ENCODE measurements at places on chromosomes 7 and 10.

DNA sequence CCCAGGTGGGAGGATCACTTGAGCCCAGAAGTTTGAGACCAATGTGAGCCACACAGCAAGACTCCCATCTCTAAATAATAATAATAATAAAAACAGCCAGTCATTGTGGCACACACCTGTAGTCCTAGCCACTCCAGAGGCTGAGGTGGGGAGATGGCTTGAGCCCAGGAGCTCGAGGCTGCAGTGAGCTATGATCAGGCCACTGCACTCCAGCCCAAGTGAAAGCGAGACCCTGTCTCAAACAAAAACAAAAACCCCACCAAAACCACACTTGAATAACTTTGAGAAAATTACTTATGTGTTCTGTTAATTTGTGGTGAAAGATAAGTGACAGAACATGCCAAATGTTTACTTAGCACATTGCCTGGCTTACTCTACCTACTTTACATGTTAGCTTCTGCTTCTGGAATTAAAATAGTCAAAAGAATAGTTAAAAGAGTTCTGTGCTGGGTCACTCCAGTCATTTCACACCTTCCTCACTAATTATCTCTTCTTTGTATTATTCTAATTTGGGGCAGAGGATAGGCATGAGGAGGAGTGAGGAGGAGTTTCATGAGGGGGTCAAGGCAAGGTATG is 9.8 kb downstream of the TMEM60 start:
- no peak for DNase-seq

DNA sequence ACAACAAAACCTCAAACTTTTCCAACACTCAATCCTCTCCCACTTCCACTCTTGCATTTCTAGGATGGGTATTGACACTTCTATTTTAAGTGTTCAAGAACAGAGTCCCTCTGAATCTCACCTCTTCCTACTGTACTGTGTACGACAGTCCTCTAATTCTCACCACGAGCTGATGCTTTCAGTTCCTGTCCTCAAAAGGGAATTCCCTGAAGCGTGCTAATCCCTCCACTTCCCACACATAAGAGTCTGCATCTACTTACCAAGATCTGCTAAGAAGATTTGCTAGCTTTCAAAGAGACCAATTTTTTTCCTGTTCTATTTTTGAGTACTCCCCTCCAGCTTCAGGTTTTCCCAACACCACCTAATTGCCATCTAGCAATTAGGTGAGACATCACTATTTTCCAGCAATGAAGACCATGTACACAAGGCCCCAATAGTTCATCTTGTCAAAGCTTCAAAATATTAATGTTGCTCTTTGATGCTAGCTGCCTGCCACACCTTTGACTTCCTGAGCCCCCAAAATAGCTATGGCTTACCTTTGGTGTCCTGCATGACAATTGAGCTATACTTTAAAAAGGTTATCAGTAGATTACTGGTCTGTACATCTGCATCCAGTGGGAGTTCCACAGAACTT is 54.4 kb downstream of the ARMH3 start:
- DNase-seq, result no peak

- DNase-seq, result no peak
Observed at GRCh38 chr10:106716381-106716780, 448.1 kb downstream of the SORCS1 start.

DNA sequence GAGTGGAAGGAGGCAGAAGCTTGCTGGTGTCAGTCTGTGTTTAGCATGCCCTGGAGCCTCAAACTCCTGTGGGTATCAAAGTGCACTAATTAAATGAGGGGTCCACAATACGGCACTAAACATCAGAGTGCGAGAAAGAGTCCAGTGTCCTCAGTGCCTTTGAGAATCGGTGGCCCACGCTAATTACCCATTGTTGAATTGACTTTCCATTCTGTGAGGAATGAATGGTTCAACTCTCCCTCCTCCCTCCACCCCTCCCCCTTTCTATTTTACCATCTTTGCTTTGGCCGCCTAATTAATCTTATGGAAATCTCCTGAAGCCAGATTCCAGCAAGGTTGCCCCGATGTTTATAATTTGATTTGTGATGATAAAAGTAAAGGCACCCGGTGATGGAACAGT is 217.8 kb downstream of the TFEC start:
- DNase-seq, result no peak

DNA sequence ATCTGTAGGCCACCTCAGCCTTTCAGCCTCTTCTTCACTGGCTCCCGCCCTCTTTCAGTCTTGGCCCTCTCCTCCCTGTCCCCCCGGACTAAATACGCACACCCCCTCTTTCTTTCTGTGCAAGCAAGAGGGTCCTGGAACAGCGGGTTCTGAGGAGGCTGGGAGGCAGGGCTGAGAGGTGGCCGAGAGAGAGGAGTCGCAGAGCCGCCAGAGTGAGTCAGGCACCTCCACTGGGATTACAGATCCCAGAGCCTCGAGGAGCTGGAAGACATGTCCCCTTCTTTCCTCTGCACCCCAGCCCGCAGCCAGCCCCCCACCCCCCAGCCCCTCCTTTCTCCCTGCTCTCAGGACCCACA is 182 bp downstream of the CCDC136 start:
- DNase-seq, result no peak

DNA sequence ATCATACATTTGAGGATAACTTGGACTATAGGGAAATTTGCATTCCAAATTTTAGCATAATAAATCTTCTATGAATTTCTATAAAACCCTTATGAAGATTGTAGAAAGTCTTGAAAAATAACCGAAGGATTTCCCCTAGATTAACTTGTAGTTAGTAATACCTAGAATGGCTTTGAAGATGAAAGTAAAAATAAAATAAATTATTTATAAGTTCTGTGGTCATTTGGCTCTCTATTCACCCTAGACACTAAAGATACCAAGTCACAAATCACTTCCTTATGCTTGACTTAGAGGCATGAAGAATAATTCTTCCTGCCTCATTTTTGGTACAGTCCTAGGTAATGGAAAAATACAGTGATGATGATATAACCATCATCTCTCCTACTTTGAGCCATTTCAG is 79.3 kb downstream of the CSTF2T start:
- DNase-seq, result no peak

GRCh38 chr7:91835091-91835825 is 45.2 kb downstream of the MTERF1 start:
- DNase-seq, result no peak

GRCh38 chr7:4479367-4480039 is 202.6 kb upstream of the FOXK1 start:
- peak; percentile 60 for DNase-seq

GRCh38 chr10:59225211-59225610 is 48.8 kb downstream of the PHYHIPL start:
- no peak for DNase-seq

- DNase-seq, result no peak
Observed at GRCh38 chr10:26706206-26706605, 8.7 kb downstream of the PDSS1 start.

DNA sequence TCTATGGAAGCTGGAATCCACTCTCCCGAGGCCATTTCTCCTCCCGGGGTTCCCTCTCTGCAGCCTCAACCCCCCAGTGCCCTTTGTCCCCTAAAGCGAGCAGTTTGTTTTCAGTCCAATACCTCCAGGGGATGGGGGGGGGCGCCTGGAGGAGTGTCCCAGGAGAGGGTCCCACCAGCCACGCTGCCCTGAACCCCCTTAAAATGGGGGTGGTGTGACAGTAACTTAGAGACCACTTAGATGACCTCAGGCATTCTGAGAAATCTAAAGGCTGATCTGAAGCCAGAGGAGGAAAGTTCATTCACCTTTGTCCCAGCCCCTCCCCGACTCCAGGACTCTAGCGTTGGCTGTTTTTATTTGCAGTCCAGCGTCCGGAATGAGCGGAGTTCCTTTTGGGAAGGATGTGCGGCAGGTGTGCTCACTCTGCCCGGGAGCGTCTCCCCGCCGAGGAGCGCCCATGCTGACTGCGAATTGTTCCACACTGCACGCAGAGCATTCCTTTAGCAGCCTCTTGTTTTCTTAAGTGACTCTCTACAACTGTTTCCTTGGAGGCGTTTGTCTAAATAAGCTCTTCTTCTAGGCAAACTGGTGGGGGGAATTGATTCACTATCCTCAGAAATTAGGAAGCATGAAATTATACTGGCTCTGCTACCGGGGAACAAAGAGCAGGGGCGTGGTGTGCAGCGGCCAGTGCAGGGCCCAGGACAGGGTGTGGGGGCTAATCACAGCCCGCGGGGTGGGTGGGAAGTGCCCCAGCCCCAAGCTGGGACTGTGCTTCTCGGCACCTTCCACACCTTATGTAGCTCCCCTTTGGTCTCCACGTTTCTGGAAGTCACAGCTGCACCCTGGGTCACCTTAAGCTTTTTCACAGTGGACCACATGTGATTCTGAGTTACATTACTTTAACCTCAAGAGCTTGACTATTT is 46.3 kb downstream of the SYPL1 start:
- DNase-seq, result peak; percentile 66

GRCh38 chr7:38373155-38373554 is 99.7 kb upstream of the TARP start:
- DNase-seq, result no peak

GRCh38 chr10:102713539-102713813 is 721 bp downstream of the ARL3 start:
- DNase-seq, result no peak

DNA sequence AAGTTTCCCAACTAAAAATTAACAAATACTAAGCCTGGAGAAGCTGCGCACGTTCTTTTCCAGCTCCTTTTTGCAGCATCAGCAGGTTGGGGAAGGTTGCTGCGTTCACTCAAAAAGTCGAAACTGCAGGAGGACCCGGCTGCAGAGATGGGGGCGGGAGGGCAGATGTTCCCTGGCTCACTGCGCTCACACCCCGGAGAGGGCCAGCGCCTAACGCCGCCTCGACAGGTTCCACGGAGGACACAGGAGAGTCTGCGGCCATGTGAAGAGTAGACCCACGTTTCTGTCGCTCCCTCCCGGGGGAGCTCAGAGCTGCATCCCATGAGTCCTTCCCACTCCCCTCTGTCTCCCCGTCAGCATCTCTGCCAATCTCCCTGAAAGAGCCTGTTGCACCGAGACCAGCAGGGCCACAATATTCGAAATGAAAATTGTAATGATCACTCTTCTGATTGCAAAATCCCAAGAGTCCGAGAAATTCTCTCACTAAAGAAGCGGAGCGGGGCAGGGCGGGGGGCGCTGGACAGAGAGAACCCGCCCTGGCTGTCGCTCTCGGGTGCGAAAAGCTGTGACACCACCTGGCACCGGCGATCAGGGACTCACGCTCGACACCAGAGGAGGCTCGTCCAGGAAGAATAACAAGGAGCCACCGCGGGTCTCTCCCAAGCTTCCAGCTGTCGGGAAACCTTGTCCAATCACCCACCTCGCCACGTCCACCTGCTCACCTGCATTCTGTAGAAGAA is 131.5 kb upstream of the PFKP start:
- no peak for DNase-seq

GRCh38 chr10:88830643-88831268 is 20.9 kb downstream of the ANKRD22 start:
- no peak for DNase-seq

- DNase-seq, result peak; percentile 44
Observed at GRCh38 chr10:92290076-92290836, 622 bp downstream of the CPEB3 start.

DNA sequence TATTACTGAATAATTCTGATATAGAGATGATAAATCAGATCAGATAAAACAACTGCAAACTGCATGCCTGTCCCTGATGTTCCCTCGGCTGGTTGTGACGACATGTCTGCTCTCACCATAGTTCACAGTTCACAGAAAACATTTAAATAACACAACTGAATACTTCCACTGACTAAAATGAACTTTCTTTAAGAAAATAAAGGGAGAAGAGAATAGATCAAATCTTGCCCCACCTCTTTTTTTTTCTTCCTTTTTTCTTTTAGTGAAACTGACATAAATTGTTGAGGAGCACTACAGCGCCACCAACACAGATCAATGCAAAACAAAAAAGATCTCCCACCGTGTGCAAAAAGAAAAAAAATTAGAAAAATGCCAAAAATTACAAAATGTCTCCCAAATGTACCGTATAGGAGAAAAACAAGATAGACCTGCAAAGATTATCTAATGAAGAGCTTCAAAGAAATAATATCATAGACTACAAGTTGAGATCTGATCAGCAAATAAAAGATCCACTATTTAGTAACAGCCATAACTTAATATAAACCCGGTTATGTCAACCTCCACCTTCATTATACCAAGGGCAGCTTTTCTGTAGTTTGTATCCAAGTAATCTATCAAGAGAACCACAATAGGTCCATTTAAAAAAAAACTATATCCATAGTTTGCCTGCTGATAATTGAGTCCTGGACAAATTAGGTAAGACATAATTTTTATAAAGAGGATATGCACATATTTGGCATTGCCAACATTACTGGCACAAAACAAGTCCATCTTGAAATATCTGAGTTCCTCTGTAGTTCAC is 30.7 kb upstream of the EPC1 start:
- peak; percentile 44 for DNase-seq

- no peak for DNase-seq
Observed at GRCh38 chr7:27616914-27617548, 45.7 kb downstream of the HIBADH start.

DNA sequence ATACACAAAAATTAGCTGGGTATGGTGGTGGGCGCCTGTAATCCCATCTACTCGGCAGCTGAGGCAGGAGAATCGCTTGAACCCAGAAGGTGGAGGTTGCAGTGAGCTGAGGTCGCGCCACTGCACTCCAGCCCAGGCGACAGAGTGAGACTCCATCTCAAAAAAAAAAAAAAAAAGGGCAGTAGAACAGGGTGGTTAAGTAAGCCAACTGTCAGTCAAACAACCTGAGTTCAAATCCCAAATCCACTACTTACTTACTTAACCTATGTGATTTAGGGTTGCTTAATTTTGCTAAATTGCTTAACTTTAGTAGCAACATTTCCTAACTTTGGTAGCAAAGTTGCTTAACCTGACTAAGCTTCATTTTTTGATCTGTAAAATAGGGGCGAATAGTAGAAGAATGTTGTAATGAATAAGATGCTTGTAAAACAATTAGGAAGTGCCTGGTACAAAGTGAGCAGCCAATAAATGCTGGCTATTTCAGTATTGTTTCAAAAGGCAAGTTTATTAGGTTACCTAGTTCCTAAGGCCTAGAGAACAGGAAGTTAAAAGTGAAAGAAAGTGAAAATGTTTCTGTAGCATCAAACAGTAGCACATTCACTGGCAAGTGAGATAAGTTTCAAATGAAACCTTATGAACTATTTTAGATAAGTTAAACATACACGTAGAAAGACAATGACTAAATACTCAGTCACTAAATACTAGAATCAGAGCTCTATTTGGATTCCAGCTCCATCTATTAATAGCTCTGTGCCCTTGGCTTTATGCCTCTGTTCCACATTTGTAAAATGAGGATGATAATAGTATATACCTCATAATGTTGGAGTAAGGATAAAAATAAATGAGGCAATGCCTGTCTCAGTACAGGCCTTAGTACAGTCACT is 64.3 kb downstream of the HOXA1 start:
- DNase-seq, result peak; percentile 33

GRCh38 chr10:13739183-13739582 is 152.4 kb downstream of the PRPF18 start:
- no peak for DNase-seq

- no peak for DNase-seq
Observed at GRCh38 chr10:35347121-35347562, 10.8 kb downstream of the CCNY start.

- DNase-seq, result no peak
Observed at GRCh38 chr7:6727663-6728062, 20.9 kb upstream of the ZNF12 start.

GRCh38 chr7:153090764-153091163 is 331.2 kb downstream of the ACTR3B start:
- no peak for DNase-seq
